ENCODE measurements at places on chromosomes 6 and 20.

DNA sequence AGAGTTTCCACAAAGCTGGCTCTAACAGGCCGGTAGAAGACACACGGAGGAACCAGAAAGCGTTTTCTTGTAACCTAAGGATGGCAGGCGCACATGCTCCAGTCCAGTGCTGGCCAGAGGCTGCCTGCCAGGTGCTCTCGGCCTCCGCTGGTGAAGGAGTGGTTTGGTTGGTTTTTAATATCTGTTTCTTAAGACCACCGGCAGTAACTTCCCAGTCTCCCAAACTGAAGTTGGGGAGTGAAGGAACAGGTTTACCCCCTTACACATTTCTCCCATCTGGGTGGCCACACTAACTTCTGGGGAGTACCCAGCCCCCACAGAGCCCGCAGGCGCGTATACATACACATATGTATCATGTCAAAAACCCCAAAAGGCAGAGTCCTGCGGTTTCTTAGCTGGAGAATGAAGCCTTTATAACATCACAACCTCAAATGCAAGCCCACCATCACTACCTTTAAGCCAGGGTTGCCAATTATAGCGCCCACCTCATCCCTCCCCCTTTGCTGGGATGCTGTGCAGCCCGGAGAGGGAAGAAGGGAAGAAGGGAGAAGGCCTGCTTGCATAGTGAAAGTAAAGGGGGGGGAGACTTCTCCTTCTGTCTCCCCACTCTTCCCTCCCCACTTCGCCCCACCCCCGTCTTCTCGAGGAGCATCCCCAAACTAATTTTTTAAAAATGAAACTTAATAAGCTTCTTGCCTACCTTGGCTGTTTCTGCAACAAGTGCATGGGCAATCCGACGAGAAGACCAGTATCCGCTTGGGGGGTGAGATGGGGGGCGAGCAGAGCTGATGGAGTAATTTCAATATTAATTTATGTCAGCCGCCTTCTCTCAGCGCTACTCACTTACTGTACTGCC lies 1.0 kb downstream of the TRERF1 start:
- H3K4me3 ChIP-seq = peak overlapping the region; percentile 87
- peak; percentile 39 for DNase-seq
- H3K36me3 ChIP-seq = peaks cover 36% of the 10 kb centered on the region
- H3K27ac ChIP-seq = peak overlapping the region; percentile 70

DNA sequence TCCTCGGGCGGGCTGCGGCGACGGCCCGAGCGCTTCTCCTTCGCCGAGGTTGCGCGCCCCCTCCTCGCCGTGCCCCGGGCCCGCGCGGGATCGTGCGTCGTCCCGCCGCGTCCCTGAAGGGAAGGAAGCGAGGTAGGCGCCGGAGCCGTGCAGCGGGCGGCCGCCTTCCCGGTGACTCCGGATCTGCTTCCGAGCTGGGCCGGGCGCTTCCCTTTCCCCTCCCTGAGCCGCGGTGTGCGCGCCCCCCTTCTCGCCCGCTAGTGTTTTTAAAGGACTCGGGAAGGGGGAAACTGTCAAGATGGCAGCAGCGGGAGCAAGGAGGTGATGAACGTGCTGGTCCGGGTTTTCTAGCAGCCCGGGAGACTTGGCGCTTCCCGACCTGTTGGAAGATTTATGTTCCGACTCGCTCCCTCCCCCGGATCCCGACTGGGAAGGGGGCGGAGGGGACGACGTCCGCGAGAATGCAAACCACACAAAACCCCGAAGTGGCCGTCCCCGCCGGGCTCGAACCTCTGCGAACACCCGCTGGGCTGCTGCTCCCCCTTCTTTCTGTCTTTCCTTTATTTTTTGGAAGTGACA lies 744 bp upstream of the FOXO3 start:
- H3K4me1 ChIP-seq = peaks cover 41% of the 10 kb centered on the region
- H3K4me3 ChIP-seq = peak overlapping the region; percentile 80
- H3K36me3 ChIP-seq = peaks cover 15% of the 10 kb centered on the region
- peak; percentile 45 for DNase-seq

DNA sequence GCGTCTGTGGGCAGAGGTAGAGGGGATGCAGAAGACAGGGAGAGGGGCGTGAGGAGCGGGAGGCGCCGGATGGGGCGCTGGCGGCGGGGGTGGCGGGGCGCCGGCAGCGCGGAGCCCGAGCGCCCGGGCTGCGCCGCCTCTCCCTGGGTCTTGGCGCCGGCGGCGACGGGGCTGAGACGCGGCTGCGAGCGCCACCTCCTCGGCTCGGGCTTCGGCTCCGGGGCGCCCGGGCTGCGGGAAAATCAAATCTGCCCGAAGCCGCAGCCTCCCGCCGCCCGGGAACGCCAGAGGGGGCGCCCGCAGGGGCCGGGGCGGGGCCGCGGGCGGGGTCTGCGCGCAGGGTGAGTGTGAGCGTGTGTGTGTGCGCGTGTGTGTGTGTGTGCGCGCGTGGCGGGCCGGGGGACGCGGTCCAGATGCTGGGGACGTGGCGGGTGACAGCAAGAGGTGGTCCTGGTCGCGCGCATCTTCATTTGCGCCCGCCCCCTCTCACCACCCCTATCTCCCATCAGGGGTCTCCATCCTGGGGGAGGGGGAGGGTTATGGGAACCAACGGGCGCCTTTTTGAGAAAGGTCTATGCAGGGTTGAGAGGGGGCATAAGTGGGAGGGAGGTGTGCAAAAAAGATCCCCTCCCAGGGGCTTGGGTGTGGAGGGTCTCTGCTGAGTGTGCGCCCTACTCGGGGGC lies 646 bp upstream of the CPNE5 start:
- peak; percentile 36 for DNase-seq
- H3K27ac ChIP-seq = no peak overlapping the region
- H3K36me3 ChIP-seq = no peaks in the 10 kb centered on the region

DNA sequence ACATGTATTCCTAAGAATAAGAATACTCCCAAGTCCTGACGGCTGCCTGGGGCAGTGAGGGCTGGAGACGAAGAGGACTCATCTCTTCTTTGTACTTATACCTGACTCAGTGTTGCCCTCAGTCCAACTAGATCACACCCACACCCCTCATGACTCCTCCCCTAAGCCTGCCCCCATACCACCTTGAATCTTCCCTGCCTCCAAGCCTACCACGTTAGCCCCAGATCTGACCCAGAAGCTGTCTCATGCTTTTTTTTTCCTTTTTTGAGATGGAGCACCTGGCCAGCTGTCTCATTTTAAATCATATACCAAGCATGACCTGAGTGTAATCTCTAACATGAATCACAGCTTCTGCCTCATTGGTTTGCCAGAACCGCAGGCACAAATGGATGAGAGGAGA lies 45.2 kb downstream of the MUC22 start:
- H3K4me3 ChIP-seq = no peak overlapping the region
- H3K27ac ChIP-seq = no peak overlapping the region
- no peak for DNase-seq
